Heart left ventricle (tissue), 16 donors: ENCODE measurements at places on chromosomes 1 and 21. TPM values are rescaled to one million over a fixed set of nuclear protein-coding genes. Genes with fewer than 3 reads are reported as not detected.

GRCh38 chr1:19615438-19615837 lies 28.7 kb upstream of the NBL1 start:
- DNase-seq, result no peak

DNA sequence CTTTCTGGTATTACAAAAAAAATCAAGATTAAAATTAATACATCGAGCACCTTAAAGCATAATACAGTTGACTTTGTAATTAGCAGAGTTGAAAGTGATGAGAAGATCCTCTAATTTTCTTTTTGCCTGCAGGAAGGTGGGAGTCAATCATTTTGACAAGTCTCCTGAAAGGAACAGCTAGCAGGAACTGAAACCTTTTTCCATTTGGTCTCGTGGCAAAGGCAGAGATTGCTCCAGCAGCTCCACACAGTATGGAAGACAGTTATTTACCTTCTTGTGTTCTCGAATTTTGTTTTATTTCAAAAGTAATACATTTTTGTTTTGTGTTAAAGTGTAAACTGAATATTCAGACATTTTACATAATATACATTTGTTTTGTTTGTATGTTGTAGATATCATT lies 7.7 kb downstream of the S100PBP start:
- no peak for DNase-seq

DNA sequence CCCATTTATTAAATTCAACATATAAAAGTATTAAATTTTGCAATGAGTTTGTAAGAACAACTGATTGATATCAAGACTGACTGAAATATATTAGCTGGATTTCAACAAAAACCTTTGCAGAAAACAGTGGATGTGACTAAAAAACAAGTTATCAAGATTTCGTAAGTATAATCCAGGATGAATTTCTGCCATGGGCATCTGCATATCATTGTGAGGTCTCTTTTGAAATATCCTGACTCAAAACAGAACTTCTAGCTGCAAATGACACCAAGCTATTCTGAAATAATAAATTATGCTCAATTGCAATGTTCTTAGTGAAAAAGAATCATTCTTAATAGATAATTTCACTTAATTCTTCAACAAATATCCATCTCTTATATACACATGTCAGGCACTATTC lies 52.6 kb downstream of the CD34 start:
- DNase-seq, result no peak

DNA sequence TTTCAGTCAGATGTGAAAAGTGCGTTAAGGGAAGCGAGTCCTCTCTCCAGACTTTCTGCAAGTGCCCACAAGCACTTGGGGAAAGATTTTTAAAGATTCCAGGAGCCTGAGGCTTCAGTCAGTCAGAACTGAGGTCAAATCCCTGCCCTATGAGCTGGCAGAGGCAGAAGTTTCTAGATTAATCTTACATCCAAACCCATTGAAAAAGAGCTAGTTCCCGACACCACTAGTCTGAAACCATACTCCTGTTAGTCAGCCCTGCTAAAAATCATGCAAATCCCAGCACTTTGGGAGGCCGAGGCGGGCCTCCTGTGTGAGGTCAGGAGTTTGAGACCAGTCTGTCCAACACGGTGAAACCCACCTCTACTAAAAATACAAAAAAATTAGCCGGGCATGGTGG lies 21.0 kb downstream of the RSPH1 start:
- DNase-seq, result no peak

- no peak for DNase-seq
These were observed 325.3 kb upstream of the ADAMTS5 start for GRCh38 chr21:27292229-27292628.

DNA sequence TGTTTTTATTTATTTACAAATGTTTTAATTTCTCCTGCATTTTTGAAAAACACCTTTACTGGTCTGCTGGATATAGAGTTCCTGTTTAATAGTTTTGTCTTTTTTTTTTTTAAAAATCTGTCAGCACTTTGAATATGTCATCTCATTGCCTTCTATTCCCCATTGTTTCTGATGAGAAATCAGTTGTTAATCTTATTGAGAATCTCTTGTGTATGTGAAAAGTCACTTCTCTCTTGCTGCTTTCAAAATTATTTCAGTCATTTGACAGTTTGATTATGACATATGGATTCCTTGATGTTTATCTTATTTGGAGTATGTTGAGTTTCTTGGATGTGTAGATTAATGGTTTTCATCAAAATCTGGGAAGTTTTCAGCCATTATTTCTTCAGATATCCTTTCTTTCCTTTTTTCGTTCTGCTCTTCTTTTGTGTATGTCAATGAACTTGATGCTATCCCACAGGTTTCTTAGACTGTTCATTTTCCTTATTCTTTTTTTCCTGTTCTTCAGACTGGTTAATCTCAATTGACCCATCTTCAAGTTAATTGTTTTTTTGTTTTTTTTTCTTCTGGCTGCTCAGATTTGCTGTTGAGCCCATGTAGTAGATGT lies 51.2 kb upstream of the CCDC190 start:
- no peak for DNase-seq

Gene CLIC6
- 7.5 TPM for total RNA-seq

Gene CA6
- not detected for total RNA-seq

DNA sequence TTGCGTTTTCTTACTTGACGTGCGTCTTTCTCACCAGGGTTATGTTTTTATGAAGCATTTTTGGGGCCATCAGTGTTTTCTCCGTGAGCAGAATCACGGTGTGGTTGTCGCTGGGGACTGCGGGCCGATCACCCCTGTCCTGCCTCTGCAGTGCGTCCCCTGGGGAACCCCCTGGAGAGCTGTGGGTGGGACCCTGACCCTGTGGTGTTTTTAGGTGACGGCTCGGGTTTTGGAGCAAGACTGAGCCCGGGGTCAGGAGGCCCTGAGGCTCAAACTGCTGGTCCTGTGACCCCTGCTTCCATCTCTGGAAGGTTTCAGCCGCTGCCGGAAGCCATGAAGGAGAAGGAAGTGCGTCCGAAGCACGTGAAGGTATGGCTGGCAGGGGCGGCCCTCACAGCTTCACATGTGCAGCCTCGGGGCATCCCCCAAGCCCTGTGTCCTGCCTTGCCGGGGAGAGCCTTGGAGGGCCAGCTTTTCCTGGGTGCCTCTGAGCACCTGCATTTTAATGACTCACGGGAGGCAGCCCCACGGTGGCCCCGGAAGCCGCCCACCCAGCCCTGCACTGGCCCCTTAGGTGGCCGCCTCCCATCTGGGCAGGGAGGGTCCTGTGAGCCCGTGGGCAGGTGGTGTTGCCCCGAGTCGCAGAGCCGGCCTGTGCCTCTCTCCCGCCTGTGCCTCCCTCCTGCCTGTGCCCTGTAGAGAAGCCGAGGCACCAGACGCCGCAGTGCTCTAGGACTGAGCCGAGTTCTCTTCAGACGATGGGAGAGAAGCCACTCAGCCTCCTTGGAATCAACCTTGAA lies 36.7 kb upstream of the DIP2A start:
- no peak for DNase-seq

DNA sequence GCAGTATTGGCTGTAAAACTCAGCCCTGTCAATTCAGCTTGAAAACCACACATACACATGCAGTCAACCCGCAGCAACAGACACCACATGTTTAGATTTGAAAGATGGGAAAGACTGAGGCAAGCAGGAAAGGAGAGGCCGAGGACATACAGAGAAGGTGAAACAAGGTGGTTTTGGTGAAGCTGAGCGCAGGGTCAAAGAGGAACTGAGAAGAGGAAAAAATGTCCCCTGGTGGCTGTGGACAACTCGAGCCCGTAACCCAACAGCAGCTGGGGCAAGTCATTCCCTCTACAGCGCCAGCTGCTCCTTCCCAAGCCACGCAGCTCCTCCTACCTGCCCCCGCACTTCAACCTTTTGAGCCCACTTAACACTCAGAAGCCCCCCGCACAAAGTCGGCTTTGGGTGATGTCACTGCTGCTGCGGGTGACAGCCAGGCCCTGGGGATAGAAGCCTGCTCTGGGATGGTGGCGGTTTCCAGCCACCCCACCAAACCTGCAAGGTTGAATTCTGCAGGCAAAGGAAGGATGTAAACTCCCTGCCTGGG lies 63.0 kb downstream of the KCNN3 start:
- DNase-seq, result no peak

- DNase-seq, result no peak
These were observed 120.4 kb upstream of the FGGY start for GRCh38 chr1:59176471-59176870.

- no peak for DNase-seq
These were observed 74.6 kb downstream of the ADARB1 start for GRCh38 chr21:45149021-45149420.

Gene IL10
- 0.50 TPM for total RNA-seq

DNA sequence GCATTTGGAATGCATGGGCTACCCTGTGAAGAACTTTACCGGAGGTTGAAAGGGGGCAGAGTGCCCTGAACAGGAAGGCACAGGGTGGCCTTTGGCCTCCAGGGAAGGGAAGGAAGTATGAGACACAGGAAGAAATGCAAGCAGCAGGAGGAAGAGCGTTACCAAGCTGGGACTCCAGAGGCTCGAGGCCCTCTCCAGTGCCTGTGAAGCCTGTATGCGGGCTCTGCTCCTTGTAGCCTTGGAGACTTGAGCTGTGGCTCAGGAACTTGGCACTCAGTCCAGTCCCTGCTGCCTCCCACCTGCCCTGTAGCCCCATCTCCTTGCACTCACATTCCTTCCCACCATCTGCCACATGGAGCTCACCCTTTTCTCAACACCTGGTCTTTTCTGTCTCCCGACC lies 33.5 kb upstream of the RNF19B start:
- no peak for DNase-seq

GRCh38 chr1:100474834-100475233 lies 63.1 kb upstream of the GPR88 start:
- no peak for DNase-seq

Gene TMEM200B
- total RNA-seq, result 0.83 TPM
